Mammary epithelial cell (primary cell): ENCODE measurements at places on chromosomes 6 and 20.

DNA sequence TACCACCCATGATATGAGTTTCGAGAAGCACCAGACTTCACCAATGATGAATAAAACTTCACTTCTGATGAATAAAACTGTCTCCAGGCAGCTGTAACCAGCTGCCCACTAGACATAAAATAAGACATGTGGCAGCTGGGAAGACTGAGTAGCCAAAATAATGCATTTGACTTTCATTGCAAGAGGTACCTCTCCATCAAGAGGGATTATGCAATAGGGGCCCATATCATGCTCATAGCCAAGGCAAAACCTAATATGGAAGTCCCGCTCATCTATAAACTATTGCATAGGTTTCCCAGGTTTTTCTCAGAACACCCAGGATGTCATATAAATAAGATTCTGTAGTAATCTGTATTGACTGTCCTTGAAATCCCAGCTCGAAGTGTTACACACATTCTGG is 155.5 kb downstream of the SIM1 start:
- DNase-seq: no peak

GRCh38 chr20:2706688-2707352 is 14.2 kb downstream of the EBF4 start:
- DNase-seq: no peak

GRCh38 chr20:5401277-5401875 is 84.6 kb upstream of the PROKR2 start:
- DNase-seq: no peak

- peak; percentile 19 for DNase-seq
Measured at GRCh38 chr20:25487306-25487705, 79.8 kb downstream of the GINS1 start.

DNA sequence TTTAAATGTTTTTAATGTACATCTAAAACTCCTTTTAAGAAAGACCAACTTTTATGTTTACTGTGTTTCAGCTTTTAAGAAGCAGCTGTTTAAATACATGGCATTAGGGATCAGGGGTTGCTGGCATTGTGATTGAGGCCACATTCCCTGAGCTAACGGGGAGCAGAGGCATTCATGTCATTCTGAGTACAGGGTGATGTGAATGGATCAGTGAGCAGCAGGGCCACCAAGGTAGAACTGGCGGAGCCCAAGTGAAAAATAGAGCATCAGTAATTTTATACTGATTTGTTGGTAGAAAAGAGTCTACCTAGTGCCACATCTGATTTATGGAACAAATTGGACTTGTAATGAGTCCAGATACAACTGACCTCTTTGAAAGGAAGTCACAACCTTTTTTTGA is 467.3 kb downstream of the ADGRB3 start:
- DNase-seq: no peak

DNA sequence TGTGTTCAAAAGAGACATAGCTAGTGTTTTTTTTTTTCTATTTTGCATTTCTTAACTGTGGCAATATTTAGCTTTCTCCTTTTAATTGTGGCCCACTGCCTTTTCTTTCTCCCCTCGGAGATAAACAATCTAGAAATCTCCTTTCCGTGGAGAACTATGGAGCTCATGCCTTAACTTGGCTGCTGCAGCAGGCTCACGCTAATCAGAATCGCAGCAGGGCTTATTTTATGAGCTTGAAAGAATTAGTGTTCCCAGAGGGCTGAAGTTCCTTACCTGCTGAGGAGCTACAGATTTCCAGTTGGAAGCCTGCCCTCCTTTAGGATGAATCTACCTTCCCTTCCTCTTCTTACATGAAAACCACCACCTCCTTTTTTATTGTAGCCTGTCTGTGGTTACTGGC is 35.6 kb downstream of the CTNNBL1 start:
- no peak for DNase-seq

DNA sequence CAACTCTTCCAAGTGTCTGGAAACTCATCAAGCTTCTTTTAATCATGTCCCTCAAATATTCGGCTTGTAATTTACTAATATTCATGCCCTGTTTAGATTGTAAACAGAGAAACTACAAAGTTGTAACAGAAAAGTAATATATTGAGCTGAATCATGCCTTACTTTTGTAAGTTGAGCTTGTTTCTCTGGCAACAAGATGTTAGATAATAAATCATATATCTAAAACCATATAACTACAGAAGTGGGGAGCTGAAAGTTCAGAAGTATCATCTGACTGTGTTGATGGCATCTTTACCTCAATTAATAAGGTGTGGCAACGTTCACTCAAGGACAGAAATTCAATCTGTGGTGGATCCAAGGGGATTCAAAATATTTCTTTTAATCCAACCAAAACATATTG is 263.9 kb downstream of the PLCB1 start:
- DNase-seq: no peak
